ENCODE measurements at places on chromosomes 4 and X.

DNA sequence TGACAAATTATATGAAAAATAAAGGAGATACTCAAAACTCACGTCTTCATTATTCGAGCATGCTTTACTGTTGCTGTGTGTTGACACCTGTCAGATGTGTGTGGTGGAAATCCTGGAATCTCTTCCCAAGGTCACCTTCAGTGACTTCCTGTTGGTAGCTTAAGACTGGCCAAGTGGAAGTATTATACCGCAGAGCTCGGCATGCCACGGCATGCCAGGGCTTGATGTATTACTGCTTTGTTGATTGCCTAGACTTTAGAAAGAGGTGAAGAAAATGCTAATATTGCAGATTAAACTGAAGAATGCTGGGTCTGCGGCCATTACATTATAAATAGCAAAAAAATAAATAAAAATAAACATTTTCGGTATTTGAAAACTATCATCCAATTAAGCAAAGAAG, 4.6 kb downstream of the TREX2 start:
- DNase-seq: no peak

GRCh38 chr4:106305435-106306055, 10.5 kb downstream of the TBCK start:
- DNase-seq: no peak

GRCh38 chr4:124940387-124940786, 227.9 kb upstream of the ANKRD50 start:
- no peak for DNase-seq

- peak; percentile 72 for DNase-seq
Measured at GRCh38 chrX:151082077-151082948, 94.1 kb upstream of the GPR50 start.

All from Karpas-422 (cell line).